ENCODE measurements at places on chromosomes 2 and 18.

DNA sequence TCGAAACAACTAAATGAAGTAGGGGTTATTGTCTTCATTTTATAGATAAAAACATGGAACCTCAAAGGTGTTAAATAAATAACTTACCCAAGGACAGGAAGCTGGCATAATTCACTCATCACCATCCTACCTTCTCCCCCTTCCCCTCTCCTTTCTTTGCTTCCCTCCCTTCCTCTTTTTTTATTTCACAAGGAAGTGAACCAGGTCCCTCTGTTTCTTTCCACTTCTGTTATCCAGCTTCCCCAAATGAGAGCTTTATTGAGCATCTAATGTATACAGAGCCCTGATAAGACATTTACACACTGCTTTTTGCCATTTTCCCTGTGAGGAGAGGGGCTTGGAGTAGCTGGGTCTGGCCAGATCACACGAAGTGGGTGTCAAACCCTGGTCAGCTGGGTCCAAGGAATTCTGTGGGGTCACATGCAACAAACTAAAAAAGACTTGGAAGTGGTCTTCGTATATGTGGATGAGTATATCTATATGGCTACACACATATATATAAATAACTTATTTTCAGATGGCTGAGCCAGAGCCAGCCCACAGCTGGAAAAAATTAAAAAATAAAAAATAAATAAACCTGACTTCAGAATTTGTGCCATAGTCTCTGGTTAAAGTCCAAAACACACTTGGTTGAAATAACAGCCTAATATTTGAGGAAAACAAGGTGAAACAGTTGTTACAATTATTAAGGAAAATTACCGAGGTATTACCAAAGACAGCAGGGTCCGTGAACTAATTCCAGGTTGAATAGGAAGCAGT lies 49.3 kb upstream of the FOSL2 start:
- no peak for DNase-seq

DNA sequence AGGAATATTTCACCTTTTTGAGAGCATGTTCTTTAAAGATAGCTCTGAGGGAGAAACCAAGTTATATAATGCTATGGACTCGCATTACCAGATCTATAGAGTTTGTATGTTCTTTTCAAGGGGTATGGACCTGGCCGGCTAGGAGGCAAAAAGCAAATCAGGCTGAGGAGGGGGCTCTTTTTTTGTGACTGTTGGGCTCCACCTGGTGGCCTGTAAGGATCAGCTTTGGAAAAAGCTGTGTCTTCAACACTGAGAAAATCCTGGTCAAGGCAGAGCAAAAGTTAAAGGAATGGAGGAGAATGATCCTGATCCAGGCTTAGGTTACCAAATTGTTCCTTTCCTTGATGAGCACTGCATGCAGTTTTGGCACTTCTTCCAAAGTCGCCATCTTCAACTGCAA lies 180.5 kb downstream of the DIS3L2 start:
- DNase-seq: peak; percentile 22

DNA sequence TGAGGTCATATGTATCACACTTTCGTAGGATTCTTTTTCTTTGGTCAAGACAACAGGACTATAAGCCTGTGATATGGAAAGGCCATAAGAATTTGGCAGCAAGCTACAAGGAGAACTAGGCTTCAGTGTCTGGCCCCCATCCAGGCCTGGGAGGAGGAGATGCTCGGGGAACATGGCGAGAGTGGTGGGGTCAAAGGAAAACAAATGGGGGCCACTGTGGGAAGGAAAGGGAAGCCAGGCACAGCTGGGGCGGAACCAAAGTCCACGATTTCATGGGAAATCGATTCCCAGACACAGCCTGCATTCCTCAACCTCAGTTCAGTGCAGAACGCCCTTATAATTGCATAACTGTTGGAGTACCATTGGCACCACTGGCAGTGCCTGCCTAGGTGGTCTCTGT lies 58.2 kb downstream of the MBP start:
- no peak for DNase-seq

GRCh38 chr2:101734505-101735165 lies 37.1 kb downstream of the MAP4K4 start:
- no peak for DNase-seq

GRCh38 chr18:52979892-52980291 lies 639.9 kb downstream of the DCC start:
- no peak for DNase-seq

DNA sequence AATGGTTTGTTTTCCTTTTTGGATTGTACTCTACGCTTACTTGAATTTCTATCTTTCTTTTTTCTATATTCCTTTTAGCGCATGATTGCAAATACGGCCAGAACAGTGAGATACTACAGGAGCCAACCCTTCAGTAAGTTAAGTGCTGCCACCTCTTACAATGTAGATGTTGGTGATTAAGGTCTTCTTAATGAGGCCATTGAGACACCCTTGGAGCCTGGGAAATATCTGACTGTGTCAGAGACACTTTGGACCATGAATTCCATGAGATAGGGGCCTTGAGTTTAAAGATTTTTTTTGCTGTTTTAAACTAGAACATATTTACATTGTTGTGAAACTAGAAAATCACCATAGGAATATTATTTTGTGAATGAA lies 27.1 kb upstream of the MAP3K20 start:
- no peak for DNase-seq

DNA sequence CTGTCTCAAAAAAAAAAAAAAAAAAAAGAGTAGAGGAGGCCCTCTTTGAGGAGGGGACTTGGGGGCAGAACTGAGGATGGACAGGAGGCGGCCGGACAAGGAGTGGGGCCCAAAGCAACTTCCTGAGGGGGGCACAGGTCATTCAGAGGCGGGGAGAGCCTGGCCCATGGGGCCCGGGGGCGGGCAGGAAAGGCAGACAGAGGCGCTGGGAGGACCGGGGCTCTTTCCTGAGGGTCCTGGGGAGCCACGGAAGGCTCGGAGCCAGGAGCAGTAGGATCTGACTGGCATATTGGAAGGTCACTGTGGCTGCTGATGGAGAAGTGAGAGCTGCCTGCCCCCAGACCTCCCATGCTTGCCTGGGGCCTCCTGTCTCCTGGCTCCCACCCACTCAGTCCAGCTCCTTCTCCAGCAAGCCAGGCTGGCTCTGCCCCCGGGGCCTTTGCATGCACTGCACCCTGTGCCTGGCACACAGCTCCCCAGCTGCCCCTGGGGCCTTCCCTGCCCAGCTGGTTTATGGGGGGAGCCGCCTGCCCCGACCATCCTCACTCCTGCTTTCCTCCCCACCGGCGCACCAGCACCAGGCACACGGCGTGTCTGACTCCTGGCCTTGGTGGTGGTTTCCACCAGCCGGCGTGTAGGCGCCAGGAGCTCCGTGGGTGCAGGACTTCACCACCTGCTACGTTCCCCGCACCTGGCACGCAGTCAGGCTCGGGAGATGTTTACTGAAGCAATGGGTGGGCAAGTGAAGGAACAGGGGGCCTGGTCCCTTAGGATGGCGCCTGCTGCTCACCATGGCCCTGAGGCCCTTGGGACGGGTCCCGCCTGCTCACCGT lies 5.6 kb downstream of the ESPNL start:
- no peak for DNase-seq

GRCh38 chr2:27489118-27489497 lies 435 bp downstream of the IFT172 start:
- DNase-seq: no peak

GRCh38 chr2:65666156-65666725 lies 233.8 kb upstream of the SPRED2 start:
- DNase-seq: no peak

GRCh38 chr18:78776706-78777285 lies 202.8 kb upstream of the SALL3 start:
- DNase-seq: no peak

DNA sequence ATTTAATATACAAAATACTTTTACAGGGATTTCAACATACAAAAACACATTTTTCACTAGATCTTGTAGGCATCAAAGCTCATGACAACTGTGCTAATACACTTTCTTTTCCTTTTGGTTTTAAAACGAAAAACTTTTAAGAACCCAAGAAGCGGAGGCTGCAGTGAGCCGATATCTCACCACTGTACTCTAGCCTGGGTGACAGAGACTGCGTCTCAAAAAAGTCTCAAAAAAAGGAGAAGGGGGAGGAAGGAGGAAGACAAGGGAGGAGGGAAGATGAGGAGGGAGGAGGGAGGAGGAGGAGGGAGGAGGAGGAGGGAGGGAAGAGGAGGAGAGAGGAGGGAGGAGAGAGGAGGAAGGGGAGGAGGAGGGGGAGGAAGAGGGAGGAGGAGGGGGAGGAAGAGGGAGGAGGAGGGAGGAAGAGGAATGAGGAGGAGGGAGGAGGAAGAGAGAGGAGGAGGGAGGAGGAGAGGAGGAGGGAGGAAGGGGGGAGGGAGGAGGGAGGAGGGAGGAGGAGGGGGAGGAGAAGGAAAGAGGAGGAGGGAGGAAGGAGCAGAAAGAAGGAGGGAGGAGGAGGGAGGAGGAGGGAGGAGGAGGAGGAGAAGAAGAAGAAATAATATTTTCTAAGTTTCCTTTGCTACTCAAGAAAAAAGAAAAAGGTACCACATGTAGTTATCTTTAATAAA lies 13.8 kb downstream of the ROCK2 start:
- DNase-seq: no peak

DNA sequence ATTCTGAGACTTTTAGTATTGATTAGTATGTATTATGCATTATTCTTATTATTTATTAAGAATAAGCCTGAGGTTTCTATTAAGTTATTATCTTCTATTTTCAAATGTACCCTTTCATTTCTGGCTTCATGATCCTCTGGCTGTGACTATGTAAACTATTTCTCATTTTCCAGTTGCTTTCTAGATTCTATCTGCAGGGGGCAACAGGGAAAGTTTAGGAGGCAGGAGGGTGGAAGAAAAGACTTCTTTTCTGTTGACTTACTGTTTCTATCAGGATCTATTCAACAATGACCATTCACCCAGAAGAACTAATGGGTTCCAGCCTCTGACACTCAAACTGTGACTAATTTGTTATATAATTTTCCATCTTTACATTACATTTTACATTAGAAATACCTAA lies 653.4 kb upstream of the FSHR start:
- no peak for DNase-seq

- DNase-seq: no peak
Measured at GRCh38 chr2:64838817-64839216, 150.4 kb upstream of the SLC1A4 start.

DNA sequence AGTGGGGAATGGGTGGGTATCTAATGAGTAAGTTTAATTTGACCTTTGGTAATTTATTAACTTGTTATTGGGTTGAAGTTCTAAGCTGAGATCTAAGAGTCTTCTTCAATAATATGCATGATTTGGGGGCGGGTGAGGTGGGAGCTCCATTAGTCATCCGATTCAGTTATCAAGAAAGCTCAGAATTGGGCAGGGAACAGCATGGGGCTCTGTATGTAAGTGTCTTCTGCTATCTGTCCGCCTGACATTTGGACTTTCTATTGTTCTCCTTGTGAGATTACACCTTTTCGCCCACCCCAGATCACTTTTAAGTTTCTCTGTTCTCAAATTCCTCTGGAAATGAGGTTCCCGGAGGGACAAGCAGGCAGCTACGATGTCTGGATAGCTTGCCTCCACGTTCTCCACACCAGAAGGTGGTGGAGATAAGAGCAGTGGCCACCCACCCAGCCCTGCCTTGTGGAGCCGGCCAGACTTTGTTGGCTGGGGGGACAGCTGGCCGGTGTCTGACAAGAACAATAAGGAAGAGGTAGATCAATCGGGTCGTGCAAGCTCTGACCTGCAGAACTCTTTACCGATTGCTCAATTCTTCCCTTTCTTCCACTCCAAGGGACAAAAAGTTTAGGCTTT lies 75.5 kb upstream of the GATA6 start:
- DNase-seq: no peak

GRCh38 chr2:239882331-239882732 lies 142.8 kb downstream of the NDUFA10 start:
- peak; percentile 53 for DNase-seq

GRCh38 chr18:30954262-30954661 lies 88.3 kb downstream of the DSC3 start:
- no peak for DNase-seq

DNA sequence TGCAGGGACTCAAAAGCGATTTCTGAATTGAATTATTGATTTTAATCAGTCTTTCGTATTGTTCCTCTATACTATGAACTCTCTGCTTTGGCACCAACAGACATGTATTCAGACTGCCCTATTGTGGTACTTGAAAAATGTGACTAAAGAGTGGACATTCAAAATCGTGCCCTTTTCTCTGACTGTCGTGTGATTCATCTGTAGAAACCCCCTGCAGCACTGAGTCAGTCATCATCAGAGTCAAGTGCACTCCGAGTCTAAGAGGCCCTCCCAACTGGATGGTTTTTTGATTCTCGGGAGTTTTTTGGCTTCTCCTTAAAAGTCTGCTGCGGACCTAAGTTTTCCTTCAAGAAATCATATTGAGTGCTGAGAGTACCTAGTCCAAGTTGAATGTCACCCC lies 96.4 kb upstream of the FOSL2 start:
- DNase-seq: no peak

DNA sequence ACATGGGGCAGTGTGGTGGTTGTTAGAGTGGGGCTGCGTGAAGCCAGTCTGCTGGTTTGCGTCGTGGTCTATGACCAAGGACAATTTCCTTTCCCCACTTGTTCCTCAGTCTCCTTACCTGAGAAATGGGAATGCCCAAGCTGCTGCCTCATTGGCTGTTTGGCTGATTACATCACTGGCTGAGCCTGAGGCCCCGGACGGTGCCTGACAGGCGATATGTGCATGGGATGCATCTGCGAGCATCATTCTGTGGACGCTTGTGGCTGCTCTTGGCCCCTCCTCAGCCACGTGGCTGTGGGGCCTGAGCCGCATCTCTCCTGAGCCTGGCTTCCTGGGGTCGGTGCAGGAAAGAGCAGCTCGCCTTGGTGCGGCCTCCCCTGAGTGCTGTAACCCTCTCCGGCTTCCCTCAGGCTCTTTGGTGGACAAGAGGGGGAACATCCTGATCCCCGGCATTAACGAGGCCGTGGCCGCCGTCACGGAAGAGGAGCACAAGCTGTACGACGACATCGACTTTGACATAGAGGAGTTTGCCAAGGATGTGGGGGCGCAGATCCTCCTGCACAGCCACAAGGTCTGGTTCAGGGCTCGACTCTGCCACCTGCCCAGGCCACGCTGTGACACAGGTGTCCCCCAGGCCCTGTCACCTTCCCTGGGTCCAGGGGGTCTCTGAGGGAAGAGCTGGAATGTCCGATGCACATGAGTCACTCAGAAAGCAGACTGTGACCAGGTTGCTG lies 17.2 kb downstream of the CNDP2 start:
- no peak for DNase-seq

GRCh38 chr2:26959331-26959730 lies 11.1 kb upstream of the MAPRE3 start:
- no peak for DNase-seq

- no peak for DNase-seq
Measured at GRCh38 chr18:44197832-44198611, 482.7 kb upstream of the SETBP1 start.

DNA sequence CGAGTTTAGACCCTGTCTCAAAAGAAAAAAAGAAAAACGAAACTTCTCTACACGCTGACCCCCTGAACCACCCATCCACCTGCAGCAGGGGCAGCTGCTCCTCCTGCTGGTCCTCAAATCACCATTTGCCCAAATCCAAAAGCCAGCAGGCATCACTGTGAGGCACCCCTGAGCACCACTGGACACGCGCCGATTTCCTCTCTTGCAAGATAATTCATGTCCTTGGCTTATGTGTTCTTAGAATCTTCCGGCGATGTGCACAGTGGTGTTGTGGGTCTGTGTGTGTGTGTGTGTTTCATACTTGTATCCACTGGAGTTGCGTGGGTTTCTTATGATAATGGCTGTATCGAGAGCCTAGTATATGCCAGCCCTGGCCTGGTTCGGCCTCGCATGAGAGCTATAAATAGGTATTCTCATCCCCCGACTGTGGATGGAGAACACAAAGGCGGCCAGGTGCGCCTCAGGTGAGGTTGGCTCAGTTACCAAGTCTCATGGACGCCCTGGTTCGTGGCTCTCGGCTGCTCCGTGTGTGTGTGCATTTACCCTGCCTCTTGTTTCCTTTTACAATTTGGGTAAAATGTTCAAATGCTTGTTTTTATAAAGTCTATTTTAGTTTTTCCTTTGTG lies 235.5 kb downstream of the HDAC4 start:
- no peak for DNase-seq

Measured in HuH-7.5 (cell line).